Renal cortex interstitium (tissue), 15 donors: ENCODE measurements at places on chromosomes 13 and 19. TPM values are rescaled to one million over a fixed set of nuclear protein-coding genes. Genes with fewer than 3 reads are reported as not detected.

The CPT1C gene
- polyA plus RNA-seq: 12.8 TPM

The NKPD1 gene
- 0.13 TPM for polyA plus RNA-seq

The VSTM2B gene
- polyA plus RNA-seq: 0.64 TPM

The CEACAM8 gene
- polyA plus RNA-seq: 0.20 TPM

The SHANK1 gene
- polyA plus RNA-seq: 4.5 TPM

The S1PR4 gene
- polyA plus RNA-seq: 0.56 TPM

The TYROBP gene
- polyA plus RNA-seq: 14.3 TPM

- DNase-seq: no peak
Observed at GRCh38 chr13:110950819-110951570, 36.1 kb upstream of the ANKRD10 start.

DNA sequence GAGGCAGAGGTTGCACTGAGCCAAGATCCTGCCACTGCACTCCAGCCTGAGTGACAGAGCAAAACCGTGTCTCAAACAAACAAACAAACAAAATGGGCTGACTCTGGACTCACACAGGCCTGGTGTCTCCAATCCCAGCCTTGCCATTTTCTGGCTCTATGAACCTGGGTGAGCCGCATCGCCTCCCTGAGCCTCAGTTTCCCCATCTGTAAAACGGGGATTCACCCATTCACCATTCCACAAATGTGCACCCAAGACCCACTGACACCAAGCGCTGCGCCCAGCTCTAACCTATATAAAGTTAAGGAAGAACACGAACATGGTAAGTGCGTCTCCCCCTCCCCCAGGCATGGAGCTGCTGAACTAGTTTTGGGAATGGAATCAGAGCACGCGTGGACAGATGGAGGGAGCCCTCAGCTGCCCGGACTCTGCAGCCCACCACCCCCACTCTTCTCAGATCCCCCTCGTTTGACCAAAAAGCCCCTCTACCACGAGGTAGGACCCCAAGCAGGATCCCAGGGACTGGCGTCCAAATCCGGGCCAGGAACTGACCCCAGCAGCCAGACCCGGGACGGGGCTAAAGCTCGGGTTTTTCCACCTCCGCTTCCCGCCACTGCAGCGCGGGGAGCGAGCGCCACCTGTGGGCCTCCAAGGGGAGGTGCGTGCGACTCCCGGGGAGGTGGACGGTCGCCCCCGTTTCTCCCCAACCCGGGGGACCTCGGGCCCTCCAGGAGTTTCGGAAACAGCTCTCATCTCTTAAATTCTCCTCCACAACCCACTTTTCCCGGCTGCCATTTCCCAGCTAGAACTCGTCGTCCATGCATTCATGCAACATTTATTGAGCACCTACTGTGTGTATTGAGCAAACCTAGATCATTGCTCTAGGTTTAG is 33.0 kb upstream of the ADGRE5 start:
- DNase-seq: peak; percentile 52

- DNase-seq: no peak
Observed at GRCh38 chr13:26325876-26326275, 71.9 kb downstream of the CDK8 start.

DNA sequence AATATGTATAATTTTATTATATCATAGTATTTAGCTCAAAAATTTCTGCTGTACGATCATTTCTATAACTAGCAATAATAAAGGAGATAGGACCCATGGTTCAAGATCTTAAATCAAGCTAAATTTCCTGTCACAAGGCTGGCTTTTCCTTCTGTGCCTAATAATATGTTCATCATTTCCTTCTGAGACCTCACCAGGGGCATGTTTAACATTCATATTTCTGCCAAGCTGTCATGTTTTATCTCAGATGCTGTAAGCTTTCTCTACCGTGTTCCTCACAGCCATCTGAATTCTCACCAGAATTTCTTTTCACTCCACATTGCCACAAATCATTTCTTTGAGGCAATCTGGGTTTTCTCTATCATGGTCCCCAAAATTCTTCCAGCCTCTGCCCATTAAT is 482.3 kb upstream of the SGCG start:
- no peak for DNase-seq

DNA sequence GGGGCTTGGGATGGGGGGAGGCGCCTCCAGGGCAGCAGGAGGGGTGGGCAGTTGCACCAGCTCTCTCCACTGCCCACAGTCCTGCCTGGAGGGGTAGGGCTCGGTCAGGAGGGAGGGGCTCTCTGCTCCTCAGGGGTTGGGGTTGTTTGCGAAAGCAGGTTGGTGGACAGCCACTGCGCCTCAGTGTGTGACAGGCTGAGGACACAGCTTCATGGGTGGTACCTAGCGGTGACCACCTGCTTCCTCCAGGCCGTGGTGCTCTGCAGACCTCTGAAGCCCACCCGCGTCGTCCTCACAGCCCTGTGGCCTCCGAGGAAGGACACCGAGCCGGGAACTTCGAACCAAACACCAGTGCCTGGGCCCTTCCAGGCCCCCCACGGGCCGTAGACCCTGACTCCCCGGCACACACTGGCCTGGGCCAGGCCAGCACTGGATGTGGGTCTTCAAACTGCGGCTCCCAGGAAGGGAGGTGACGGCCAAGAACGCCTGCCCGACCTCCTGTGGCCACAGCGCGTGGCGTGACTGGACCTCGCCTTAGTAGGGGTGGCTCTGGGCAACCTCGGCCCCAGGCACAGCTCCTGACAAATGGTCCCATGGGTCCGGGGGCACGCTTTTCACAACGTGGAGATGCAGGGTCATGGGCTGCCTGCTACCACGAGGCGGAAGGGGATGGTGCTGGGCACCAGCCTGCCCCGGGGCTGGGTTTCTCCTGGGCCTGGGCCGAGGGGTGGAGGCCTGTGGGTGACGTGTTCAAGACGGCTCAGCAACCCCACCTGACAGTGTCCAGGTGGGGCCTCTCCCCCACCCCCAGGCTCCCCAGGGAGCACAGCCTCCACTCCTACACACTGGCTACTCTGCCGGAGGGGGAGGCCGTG is 173.2 kb downstream of the KDM4B start:
- no peak for DNase-seq

DNA sequence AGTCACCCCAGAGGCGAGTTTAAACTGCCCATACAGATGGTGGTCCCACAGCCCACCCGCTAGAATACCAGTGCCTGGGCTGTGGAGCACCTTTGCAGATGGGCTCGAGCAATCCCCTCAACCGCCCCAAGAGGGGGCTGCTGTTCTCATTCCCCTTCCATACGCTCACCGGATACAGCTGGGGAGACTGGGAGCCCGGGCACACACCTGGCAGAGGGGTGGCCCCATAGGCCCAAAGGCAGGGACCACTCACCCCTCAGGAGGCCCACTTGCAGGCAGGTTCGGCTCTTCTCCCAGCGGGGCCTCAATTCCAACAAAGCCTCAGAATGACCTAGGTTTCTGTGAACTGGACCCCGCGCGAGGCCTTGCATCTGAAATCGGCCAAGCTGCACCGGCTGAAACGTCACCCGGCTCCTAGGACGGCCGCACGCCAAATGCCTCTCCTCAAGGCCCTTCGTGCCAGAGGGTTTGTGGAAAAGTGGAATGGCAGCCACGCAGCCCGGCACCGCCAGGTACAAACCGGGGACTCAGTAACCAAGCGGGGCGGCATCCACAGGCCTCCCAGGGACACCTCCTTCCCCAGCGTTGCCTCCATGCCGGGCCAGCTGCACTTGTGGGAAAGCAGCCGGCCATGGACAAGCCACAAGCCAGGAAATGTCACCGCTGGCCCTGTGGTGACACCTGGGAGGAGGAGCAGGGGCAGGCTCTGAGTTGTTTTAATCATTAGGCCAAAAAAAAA is 18.7 kb downstream of the MLLT1 start:
- no peak for DNase-seq

- no peak for DNase-seq
Observed at GRCh38 chr13:99600318-99600717, 99.0 kb downstream of the TM9SF2 start.

GRCh38 chr13:99196466-99197116 is 4.1 kb upstream of the UBAC2 start:
- no peak for DNase-seq

GRCh38 chr13:77521595-77522367 is 13.7 kb upstream of the SCEL start:
- DNase-seq: no peak

DNA sequence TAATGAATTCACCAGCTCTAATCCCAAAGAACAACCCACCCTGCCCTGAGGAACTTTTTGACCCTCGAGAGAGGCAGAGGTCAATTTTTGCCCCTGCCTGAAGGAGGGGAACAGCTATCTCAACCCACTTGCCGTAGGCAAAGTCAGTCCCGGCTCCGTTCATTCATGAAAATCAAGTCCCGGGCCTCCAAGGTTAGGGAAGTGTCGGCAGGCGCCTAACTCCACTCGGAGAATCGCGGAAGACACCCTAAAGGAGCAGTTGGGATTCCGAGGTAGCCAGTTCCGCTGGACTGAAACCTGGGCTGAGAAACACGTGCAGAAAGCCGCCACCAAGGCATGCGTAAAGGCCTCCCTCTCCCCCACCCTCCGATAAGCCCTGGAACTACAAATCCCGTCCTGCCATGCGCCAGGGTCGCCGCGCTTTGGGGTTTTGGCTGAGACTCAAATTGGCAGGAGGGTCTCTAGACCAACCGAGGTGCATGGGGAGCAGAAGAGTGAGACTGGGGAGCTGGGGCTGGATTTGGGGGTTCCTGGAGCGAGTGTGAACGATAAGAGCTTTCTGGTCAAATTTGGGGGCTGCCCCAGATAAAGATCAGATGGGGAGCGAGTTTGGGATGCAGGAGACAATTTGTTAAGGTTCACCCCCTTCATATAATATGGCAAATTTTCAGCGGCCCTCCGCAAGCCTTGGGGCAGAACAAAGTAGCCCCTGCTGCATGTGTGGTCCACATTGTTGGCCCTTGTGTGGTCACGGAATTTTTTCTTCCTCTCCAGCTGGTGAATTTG is at the start of gene TNPO2:
TSS of gene TNPO2 (minus strand) at position 292 of the 786 bp plus-strand sequence. CDS start 2,955 bp downstream, outside the sequence.
- no peak for DNase-seq

DNA sequence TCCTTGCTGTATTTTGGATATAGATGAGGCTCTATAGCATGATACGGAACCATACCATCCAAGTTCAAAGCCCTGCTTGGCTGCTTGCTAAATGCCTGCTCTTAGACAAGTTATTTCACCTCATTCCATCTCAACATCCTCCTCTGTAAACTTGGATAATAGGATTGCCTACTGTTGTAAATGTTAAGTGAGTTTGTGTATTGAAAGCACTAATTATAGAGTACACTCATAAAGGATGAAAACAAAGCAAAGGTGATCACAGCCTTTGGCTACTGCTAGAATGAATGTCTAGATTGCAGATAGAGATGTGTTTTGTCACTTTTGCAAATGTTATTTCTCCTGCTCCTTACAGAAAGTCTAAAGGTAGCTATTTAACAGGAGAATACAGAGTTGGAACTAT is 34.3 kb upstream of the STARD13 start:
- DNase-seq: no peak

DNA sequence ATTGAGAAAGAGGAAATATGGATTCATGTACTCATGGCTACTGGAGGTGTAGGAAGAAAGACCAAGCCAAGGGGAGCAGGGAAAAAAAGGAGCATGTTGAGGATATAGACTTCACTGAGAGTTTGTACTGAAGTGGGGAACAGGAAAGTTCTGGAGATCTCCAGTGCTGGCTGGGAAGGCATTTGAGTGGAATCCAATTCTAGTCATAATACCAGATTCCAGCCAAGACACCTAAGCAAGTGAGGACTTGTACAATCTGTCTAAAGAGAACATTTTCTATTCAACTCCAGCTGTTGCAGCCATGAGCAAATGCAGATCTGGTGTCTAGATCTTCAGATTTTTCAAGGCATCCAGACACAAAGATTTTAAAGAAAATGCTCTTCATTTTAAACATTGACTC is 412.5 kb downstream of the OXGR1 start:
- no peak for DNase-seq

DNA sequence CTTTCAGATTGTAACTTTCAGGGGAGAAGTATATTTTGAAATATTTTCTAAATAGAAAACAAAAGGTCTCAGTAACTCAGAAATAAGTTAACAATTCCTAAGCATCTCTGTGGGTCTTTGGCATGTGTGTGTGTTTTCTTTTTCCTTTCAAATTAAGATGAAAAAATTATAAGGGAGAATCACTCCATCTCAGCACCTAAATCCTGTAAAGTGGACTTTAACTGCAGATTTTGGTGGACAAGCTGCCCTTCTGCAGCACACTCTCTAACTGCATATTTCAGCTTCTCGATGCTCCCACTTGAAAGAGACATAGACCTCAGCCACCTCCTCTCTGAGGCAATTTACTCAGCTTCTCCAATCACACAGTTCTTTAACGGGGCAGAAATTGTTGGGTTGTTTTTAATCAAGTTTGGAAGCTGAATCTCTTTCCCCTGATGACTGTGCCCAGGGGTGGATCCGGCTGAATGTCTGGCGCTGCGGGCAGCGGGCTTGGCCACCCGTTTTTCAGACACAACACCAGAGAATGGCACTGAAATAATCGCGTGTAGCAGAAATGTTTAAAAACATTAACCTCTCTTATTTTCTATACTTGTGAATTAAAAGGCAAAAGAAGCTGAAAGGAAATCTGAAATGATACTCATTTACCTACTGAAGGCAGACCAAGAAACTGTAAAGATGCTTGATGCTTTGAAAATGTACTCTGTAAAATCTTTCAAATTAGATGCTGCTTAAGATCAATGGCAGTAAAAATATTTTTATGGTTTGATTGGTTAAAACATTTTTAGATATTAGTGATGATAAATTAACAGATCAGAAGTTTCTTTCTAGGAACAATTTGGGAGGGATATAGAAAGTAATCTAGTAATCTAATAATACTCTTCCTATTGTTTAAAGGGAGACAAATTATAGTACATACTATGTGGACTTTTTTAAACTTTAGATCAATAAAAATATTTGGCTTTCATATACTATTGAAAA is 12.4 kb downstream of the ZIC2 start:
- DNase-seq: no peak

GRCh38 chr19:14056069-14056666 is 5.7 kb downstream of the PALM3 start:
- DNase-seq: no peak

GRCh38 chr13:105491345-105491744 is 1044.1 kb downstream of the EFNB2 start:
- no peak for DNase-seq

- DNase-seq: no peak
Observed at GRCh38 chr19:43552616-43553015, 19.6 kb downstream of the ZNF575 start.

GRCh38 chr19:36051637-36052036 is 2.4 kb downstream of the THAP8 start:
- DNase-seq: no peak

GRCh38 chr19:11088506-11089253 is 583 bp upstream of the LDLR start:
- DNase-seq: no peak
